ENCODE measurements at places on chromosomes 3 and 15. TPM values are rescaled to one million over a fixed set of nuclear protein-coding genes. Genes with fewer than 3 reads are reported as not detected.

The ABHD17C gene
- 3.9 TPM for polyA plus RNA-seq

The HDC gene
- polyA plus RNA-seq, result not detected

The GJD2 gene
- not detected for polyA plus RNA-seq

The SCG5 gene
- polyA plus RNA-seq, result 2.3 TPM

The VGLL4 gene
- 39.0 TPM for polyA plus RNA-seq

The ADPRH gene
- 0.01 TPM for polyA plus RNA-seq

The TYRO3 gene
- 43.6 TPM for polyA plus RNA-seq

The HES1 gene
- polyA plus RNA-seq, result 16.6 TPM

The CLRN1 gene
- not detected for polyA plus RNA-seq

The CCNDBP1 gene
- polyA plus RNA-seq, result 35.9 TPM

The RASGRF1 gene
- 1.2 TPM for polyA plus RNA-seq

The PTH1R gene
- polyA plus RNA-seq, result not detected

The ATP13A3 gene
- 44.9 TPM for polyA plus RNA-seq

The AADACL2 gene
- polyA plus RNA-seq, result not detected

The LINGO1 gene
- 0.07 TPM for polyA plus RNA-seq

The KBTBD12 gene
- not detected for polyA plus RNA-seq

The CLDN16 gene
- polyA plus RNA-seq, result 0.13 TPM

Measured in HepG2 (cell line).